ENCODE measurements at places on chromosomes 3 and 15. TPM values are rescaled to one million over a fixed set of nuclear protein-coding genes. Genes with fewer than 3 reads are reported as not detected.

Gene GRM2
- total RNA-seq, result under 0.01 TPM

Gene ANKRD63
- not detected for total RNA-seq

Gene LRRN1
- total RNA-seq, result not detected

Gene FAH
- total RNA-seq, result 52.9 TPM

Gene ZIC1
- not detected for total RNA-seq

Gene NOX5
- 0.25 TPM for total RNA-seq

Gene KLHL6
- under 0.01 TPM for total RNA-seq

Gene C3orf85
- total RNA-seq, result not detected

Gene CCR4
- total RNA-seq, result not detected

Gene TPRG1
- 1.8 TPM for total RNA-seq

Gene POPDC2
- total RNA-seq, result 6.3 TPM

Gene MAP2K1
- 42.8 TPM for total RNA-seq

Gene CIDEC
- not detected for total RNA-seq

Gene LRTM1
- not detected for total RNA-seq

Gene MYH15
- total RNA-seq, result 0.62 TPM

Gene ANKUB1
- total RNA-seq, result not detected

Gene LRIG1
- 37.7 TPM for total RNA-seq

Gene SERPINI1
- 1.4 TPM for total RNA-seq

Gene EPHA6
- total RNA-seq, result 0.22 TPM

Gene GMNC
- 0.11 TPM for total RNA-seq

Gene FGD5
- 0.37 TPM for total RNA-seq

Gene ECE2
- total RNA-seq, result not detected

Gene GOLGA6B
- not detected for total RNA-seq

Gene ZDHHC23
- total RNA-seq, result 1.1 TPM

Gene PRSS50
- 0.12 TPM for total RNA-seq

Gene KCNAB1
- total RNA-seq, result not detected

Gene SCN11A
- under 0.01 TPM for total RNA-seq

Gene NR2E3
- 0.25 TPM for total RNA-seq

All from uterine smooth muscle cell (primary cell).